GM04503 (cell line): ENCODE measurements at places on chromosomes 1 and 21.

DNA sequence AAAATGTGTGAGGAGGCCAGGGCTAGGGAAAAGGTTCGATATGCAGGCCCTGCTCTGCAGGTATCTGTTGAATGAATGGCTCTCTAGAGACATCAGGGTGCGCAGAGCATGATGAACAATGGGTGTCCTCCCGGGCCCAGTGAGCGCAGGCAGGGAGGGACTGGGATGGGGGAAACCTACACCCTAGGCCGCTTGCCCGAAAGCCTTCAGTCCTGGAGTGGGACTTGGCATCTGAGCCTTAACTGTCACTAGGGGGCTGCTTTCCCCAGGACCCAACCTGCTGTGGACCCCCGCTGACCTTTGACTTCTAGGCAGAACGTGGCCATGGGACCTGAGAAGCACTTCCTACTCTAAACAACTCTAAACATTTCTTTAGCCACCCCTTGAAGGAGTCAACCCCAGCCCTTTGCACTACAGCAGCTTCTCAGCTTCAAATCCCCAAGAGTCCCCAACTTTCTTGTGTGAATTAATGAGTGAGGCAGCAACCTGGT, 444 bp upstream of the MAP3K6 start:
- no peak for DNase-seq

DNA sequence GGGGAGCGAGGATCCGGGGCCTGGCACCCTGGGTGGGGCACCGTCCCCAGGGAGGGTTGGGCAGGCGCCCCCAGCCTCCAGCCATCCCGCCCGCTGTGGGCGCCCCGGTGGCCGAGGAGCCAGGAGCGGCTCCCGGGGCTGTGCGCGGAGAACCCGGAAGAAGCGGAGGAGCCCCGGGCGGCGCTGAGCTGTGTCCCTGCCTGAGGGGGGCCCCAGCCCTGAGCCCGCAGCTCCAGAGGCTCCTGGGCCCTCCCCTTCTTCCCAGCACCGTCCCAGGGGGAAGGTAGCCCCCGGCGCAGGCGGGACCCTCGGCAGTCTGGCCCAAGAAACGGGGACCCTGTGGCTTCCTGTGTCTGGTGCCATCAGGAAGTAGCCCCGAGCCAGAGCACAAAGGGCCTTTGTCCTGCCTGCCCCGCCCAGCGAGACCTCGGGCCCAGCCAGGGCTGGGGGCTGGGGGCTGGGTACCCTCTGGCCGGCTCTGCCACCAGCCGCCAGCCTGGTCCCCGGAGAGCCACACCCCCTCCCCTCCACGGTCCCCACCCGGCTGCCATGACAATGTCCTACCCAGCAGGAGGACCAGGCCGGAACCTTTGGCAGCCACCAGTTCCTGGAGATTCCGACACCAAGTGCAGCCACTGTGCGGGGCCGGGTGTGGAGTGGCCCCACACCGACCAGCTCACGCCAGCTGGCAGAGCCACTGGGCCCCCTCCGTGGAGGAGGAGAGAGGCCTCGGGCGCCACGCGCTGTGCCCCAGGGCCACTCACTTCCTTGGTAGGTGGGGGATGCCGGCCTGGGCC, 15.6 kb upstream of the TTLL10 start:
- DNase-seq, result no peak

DNA sequence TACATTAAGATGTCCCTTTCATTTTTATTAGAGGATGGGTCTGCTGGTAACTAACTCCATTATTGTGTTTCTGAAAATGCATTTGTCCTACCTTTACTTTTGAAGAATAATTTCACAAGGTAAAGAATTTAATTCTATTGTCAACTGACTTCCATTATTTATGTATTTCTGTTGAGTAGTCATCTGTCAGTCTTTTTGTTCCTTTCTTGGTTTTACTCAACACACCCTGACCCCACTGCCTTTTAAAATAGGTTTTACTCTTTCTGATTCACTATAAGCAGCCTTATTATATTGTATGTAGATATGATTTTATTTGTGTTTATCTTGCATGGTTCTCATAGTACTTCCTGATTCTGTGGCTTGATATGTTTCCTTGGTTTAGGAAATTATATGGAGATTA, 237.5 kb downstream of the TGFB2 start:
- DNase-seq, result no peak

GRCh38 chr1:237250055-237250454, 208.1 kb downstream of the RYR2 start:
- DNase-seq, result no peak

DNA sequence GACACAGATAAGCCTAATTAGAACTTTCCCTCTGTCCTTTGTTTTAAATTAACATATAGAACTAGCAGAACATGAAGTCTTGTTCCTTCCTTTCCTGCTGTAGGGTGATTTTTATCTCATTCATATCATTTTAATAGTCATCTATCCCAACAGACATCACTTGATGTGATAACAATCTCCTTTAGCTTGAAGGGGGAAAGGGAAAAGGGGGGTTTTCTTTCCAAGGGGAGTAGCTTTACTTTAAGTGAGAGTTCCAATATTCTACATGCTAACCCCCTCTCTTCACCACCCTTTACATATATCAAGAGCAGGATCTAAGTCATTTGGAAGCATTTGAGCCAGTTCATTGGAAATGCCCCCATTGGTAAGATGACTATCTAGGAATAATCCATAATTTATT, 241.9 kb downstream of the HHIPL2 start:
- no peak for DNase-seq

DNA sequence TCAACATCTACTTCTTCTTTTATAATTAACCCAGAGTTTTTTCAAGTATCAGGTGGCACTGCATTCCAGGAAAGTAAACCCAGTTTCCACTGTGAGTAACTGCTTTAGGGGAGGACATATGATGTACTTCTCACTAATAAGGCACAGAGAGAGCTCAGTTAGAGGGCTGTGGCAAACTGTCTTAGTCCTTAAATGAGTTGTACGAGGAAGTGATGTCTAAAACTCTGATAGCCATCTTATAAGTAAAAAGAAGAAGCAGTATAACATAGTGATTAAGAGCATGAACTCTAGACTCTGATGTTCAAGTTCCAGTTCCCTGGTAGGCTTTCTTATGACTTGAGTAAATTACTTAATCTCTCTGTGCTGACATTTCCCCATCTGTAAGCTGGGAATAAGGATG, 58.7 kb upstream of the PTGS2 start:
- DNase-seq, result no peak

DNA sequence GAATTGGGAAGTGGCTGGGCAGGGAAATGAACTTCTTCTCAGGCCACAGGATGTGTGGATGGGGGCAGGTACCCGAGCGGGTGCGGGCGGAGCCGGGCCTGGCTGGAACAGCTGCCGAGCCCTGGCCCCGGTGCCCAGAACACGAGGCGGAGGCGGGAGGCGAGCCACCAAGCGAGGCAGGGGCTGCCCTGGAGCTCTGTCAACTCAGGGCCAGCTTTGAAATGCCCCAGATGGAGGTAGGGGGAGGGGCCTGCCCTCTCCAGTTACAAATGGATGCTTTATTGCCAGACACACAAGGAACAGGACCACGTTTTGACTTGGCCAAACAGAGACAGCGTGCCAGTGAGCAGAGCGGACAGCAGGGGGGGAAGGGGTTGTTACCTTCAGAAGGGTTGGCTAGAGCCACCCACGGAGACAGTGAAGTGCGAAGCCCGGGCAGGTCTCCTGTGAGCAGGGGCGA, 240.4 kb downstream of the SDCCAG8 start:
- no peak for DNase-seq

- DNase-seq, result no peak
Observed at GRCh38 chr1:71311376-71311775, 230.5 kb upstream of the ZRANB2 start.

GRCh38 chr1:183628537-183628936, 7.0 kb downstream of the ARPC5 start:
- DNase-seq, result no peak

- DNase-seq, result no peak
Observed at GRCh38 chr1:31264790-31265386, 25.2 kb upstream of the NKAIN1 start.

- no peak for DNase-seq
Observed at GRCh38 chr1:58065520-58065919, 481.0 kb downstream of the OMA1 start.

DNA sequence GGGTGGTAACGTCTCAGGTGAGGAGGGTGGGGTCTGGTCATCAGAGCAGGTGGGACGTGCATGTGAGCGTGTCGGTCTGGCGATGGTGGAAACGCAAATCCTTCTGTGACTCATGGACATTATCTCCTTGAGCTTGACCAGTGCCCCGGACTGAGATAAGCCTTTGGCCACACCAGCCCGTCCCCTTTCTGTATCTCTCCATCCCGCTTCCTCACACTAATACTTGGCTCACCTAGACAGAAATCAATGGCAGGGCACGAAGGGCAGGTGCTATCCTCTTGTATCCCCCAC, 7.9 kb upstream of the AQP10 start:
- DNase-seq, result no peak

DNA sequence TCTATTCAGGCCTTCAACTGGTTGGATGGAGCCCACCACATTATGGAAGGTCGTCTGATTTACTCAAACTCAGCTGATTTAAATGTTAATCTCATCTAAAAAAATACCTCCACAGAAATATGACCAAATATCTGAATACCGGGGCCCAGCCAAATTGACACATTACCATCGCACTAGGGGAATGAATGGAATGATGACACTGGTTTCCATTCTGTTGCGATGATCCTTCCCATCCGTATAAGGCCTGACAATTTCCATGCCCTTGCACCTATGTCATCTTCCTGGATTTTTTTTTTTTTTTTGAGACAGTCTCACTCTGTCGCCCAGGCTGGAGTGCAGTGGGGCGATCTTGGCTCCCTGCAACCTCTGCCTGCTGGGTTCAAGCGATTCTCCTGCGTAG, 397.5 kb downstream of the KIF26B start:
- DNase-seq, result no peak

- DNase-seq, result no peak
Observed at GRCh38 chr1:227885648-227886502, 61.9 kb downstream of the WNT9A start.

DNA sequence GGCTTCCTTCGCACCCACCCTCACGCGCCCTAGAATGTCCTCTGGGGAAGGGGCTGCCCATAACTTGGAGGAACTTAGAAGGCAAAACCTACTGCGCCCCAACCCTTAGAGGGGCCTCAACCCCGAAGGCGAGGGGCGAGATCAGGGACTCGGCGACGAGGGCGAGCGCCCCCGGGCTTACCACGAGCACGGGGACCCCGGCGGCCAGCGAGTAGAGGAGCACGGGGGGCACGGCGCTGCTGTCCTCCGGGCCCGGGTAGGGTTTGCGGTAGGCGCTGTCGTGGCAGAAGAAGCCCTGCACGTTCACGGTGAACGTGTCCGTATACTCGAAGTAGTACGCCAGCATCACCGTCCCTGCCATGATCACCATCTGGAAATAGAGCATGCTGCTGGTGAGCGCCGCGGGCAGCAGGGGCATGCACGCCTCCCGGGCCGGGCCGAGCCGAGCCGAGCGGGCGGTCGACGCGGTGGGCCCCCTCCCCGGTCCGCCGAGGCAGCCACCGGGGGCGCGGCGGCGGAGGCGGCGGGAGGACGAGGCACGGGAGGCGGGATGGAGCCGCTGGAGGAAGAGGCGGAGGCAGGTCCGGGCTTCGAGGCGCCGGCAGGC, 304 bp downstream of the PLPPR5 start:
- DNase-seq, result no peak

GRCh38 chr1:54500107-54500431, 48.0 kb upstream of the ACOT11 start:
- no peak for DNase-seq

GRCh38 chr1:113850127-113850796, 21.2 kb downstream of the PTPN22 start:
- no peak for DNase-seq
